Colonic mucosa (tissue), 4 donors: ENCODE measurements at places on chromosomes 5 and 9.

- DNase-seq = no peak
These were observed 18.5 kb upstream of the KIF12 start for GRCh38 chr9:114117614-114117995.

GRCh38 chr5:80917631-80918030 lies 42.5 kb upstream of the RASGRF2 start:
- DNase-seq = no peak

- DNase-seq = no peak
These were observed 116.5 kb downstream of the PIK3R1 start for GRCh38 chr5:68332080-68332451.

DNA sequence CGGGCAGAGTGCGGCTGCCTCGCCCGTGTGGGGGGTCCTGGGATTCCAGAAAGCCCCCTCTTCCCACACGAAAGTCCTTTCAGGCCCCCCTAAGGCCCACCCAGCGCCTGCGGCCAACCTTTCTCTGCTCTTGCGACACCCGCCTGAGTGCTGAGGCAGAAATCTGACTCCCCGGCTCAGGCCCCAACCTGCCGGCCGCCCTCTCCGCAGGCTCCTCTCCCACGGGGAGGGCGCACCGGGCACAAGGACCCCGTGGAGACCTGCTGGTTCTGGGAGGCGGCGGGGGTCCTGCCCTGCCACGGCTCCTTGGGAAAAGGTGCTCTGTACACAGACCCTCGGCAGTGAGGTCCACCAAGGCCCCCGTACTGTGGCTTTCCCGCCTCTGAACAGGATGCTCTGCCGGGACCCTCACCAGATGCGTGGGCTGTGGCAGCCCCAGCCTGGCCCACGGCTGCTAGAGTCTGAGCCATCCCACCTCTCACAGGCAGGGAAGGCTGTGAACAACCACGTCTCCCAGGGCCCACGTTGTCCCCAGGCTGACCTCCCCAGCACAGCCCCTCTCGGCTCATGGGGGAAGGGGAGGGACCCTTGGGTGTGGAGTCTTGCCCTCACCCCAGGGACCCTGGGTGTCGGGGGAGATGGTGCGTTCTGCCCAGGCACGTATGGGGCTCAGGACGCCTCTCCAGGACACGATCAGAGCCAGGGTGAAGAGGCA lies 41.5 kb upstream of the EGFL7 start:
- DNase-seq = no peak

- DNase-seq = no peak
These were observed 1.7 kb downstream of the ACTL7B start for GRCh38 chr9:108854094-108854493.

- DNase-seq = no peak
These were observed 265.2 kb downstream of the DMAC1 start for GRCh38 chr9:7534211-7534935.

DNA sequence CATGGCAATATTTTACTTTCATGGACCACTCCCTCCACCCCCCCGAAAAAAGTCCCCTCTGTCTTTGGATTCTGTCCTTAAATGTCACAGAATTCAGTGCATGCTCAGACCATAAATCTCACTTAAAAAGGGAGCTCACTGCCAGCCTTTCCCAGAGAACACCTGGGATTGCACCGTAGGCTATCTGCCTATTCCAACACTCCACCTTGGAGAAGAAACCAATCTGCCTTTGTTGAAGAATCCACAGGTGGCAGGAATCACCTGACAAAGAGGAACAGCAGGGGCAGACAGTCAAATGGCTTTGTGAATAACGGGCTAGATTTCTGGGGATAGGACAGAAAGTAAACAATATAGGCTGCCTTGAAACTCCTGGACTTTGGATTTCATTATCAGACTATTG lies 306.7 kb upstream of the BRINP1 start:
- no peak for DNase-seq

DNA sequence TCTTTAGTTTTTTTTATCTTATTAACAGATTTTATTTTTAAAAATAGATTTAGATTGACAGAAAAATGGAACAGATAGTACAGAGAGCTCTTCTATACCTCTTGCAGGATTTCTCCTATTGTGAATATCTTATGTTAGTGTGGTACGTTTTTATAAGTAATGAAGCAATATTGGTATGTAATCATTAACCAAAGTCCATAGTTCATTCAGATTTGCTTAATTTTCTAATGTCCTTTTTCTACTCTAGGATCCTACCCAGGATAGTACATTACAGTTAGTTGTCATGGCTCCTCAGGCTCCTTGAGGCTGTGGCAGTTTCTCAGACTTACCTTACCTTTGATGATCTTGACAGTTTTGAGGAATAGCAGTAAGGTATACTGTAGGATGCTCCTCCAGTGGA lies 30.4 kb downstream of the PPP2R2B start:
- DNase-seq = no peak

DNA sequence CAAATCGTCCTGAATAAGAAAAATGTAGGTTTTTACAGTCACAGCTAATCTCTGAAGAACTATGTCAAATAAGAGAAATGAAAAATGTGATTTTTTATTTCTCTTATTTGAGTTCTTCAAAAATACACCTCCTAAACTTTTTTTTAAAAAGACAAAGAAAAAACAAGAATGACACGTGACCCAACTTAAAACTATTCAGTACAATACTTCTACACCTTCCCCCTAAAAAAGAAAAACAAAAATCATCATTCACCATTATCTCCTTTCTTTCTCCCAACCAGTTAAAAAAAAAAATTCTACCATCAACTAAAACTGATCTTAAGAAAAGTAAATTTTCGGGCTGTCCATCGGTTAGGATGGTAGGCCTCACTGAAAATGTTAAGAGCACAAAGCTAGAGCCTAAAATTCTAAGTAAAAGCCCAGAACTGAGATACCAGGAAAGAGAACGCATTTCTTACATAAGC lies 2.1 kb downstream of the RNF145 start:
- DNase-seq = no peak

DNA sequence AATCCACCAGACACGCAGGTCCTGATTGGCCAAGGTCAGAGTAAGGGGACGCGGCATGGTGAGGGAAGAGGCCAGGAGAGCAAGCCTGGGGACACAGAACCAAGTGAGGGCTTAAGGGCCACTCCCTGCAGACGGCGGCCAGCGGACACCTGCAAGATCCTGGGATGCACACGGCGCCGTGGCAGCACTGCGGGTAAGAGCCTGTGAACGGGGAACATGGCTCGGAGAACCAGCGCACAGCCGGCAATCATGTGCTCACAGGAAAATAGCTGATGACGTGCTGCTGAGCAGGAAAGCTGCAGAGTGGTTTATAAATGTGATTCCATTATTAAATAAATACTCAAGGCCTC lies 27.0 kb upstream of the NSMF start:
- DNase-seq = no peak

GRCh38 chr5:111747337-111747736 lies 9.7 kb downstream of the NREP start:
- no peak for DNase-seq

DNA sequence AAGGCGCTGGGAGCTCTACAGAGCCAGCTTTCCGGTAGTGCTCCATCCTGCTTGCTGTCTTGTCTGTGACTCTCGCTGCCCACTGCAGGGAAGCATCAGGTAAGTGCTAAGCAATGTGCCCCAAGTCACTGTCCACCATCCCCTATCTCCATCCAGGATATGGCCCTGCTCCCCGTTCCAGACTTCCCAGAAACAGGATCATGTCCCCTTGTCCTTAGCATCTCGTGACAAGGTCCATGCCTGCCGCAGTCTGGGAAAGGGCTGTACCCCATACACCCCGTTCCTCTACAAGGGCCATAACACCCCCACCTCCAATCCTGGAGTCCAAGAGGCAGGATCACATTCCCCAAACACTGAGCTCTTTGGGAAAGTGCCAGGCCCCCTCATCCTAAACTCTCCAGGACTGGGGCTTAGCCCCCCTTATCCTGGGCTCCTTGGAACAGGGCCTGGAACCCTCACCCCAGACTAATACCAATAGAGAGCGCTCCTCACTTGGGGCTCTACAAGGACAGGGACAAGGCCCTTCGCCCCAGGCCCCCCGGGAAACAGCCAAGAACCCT lies 566 bp downstream of the RPP25L start:
- no peak for DNase-seq

- DNase-seq = no peak
These were observed 16.2 kb downstream of the PBX3 start for GRCh38 chr9:125763394-125763801.

DNA sequence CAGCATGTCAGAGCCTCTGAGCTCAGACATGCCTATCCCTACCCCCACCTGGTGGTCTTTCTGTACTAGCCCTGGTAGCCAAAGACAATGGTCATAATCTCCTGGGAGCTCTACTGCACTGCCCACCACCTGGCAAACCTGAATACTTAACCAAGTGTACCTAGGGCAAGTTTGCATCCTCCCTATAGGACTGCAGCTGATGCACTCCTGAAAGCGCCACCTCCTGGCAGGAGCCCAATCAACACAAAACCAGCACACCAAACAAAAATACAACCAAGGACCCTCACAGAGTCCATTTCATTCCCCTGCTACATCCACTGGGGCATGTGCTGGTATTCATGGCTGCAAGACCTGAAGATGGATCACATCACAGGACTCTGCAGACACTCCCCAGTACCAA lies 14.8 kb upstream of the FAM174A start:
- no peak for DNase-seq

DNA sequence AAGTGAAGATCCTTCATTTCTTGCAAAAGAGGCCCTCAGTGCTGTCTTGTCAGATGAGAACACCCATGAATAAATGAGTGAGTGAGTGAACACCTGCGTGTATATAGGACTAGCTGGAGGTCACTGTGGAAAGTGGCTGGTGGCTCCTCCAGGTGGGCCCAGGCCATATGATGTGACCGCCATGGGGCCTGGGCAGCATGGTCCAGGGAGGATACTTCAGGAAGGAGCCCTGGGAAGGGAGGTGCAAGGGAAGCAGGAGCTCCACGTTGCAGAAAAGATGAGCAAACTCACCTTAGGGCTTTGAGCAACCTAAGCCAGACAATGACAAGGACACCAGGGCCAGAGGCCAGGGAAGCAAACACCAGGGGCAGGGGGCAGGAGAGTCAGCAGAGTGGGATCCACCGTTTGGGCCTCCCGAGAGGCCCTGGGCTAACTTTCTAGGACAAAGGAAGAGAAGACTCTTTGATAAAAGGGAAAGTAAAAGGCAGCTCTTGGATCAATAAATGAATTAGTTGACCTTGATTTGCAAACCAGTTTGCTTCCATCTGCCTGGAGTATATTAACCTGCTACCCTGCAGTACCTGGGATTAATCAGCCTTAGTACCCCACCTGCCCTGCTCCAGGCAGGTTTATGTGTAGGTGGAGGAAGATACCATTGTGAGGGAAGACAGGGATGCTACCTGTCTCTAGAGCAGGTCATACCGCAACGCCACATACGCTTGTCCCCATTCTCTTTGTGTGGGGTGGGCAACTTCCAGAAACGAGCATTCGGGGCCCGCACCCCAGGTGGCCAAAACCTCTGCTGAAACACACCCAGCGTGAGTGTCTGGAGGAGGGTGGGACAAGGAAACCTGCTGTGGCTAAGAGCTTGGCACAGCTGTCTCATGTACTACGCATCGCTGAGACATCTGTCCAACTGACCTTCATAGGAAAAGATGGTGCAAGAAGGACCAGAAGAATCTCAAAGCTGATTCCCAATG lies 51.4 kb upstream of the OLFM1 start:
- DNase-seq = no peak

- DNase-seq = no peak
These were observed 707.0 kb upstream of the ACO1 start for GRCh38 chr9:31677415-31677814.

DNA sequence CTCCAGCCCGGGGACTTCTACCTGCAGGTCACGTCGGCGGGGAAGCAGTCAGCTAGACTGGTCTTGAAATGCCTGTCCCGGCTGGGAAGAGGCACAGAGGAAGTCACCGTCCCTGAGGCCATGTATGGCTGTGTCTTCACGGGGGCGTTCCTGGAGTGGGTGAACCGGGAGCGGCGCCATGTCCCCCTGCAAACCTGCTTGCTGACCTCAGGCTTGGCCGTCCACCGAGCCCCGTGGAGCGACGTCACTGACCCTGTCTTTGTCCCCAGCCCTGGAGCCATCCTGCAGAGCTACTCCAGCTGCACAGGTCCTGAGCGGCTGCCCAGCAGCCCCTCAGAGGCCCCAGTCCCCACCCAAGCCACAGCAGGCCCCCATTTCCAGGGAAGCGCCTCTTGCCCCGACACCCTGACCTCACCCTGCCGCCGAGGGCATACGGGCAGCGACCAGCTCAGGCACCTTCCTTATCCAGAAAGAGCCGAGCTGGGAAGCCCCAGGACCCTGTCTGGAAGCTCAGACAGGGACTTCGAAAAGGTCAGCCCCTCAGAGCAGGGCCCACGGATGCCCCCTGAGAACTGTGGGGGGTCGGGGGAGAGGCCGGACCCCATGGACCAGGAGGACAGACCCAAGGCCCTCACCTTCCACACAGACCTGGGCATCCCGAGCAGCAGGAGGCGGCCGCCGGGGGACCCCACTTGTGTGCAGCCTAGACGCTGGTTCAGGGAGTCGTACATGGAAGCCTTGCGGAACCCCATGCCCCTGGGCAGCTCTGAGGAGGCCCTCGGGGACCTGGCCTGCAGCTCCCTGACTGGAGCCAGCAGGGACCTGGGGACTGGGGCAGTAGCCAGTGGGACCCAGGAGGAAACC lies 47.8 kb downstream of the PLEKHG4B start:
- DNase-seq = no peak

DNA sequence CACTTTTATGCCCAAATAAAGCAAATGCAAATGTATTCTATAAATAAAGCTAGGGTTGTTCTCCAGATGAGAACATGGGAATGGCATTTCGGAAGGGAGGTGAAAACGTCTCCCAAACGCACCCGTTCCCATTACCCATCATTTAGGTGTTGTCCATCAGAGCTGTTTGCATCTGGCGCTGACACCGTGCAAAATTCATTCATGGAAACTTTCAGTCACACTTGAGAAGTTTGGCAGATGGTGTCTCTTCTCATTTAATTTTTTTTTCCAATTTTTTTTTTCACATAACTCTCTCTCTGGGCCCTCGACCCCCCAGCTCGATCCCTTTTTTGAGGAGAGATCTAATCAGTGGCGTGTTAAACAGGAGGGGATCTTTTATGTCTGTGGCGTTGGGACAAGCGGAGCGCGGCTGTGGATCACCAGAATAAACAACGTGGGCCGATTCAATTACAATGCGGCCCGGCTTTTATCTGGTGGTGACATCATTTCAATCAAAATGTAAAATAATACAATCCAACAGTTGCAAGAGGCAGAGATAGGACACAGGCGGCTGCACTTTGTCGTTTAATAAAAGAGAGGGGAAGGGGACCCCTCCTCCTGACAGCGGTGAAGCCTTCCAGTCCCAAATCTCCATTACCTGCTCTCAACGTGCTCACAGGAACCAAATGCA lies 246.1 kb upstream of the IRX4 start:
- no peak for DNase-seq

GRCh38 chr5:64680289-64680688 lies 10.0 kb upstream of the SHISAL2B start:
- no peak for DNase-seq
